ENCODE measurements at places on chromosomes 16 and 17.
A peak's percentile ranks its signal among the peaks of the same experiment; 100 is the strongest.

DNA sequence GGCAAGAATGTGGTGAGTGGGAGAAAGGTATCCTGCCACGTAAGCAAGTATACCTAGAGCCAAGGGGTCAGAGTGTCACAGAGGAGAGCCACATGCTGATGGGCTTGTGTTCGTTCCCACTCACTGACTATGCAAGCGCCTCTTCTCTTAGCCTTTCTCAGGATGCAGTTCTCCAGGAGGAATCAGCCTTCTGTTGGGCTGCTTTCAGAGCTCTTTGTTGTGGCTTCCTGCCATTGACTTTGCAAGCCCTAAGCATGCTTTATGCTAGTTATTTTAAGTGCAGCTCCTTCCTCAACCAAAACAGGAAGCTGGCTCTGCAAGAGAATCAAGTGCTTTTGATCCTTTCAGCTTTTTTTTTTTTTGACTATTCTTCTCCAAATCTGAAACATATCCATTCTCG is 66.6 kb downstream of the SIAH1 start:
- DNase-seq: peak; percentile 51

- DNase-seq: no peak
These were observed 290.6 kb downstream of the WWOX start for GRCh38 chr16:78390092-78390491.

GRCh38 chr16:50067290-50067853 is 1.6 kb downstream of the HEATR3 start:
- peak; percentile 57 for DNase-seq

GRCh38 chr16:86979984-86980553 is 337.1 kb downstream of the C16orf95 start:
- no peak for DNase-seq

GRCh38 chr17:50685334-50685665 is 22.4 kb downstream of the ANKRD40 start:
- no peak for DNase-seq

DNA sequence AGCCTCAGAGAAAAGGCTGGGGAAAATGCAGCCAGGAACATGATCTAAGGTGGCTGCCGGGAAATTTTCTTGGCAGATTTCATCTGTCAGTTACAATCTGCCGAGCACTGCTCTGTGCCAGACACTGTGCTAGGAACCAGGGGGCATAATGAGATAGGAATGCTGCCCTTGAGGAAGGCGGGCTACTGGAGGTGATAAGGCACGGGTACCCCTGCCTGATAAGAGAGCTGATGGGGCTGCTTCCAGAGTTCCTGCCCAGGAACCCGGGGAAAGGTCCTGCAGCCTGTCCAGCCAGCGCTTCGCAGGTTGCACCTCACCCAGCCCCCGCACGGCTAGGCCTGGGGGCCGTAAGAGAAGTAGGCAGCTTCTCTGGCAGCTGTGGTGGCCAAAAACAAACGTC is 3.1 kb downstream of the SCNN1G start:
- DNase-seq: no peak

GRCh38 chr17:35893751-35894150 is 13.6 kb upstream of the CCL5 start:
- no peak for DNase-seq

- DNase-seq: peak; percentile 33
These were observed 544 bp downstream of the CYB561 start for GRCh38 chr17:63445571-63445953.

DNA sequence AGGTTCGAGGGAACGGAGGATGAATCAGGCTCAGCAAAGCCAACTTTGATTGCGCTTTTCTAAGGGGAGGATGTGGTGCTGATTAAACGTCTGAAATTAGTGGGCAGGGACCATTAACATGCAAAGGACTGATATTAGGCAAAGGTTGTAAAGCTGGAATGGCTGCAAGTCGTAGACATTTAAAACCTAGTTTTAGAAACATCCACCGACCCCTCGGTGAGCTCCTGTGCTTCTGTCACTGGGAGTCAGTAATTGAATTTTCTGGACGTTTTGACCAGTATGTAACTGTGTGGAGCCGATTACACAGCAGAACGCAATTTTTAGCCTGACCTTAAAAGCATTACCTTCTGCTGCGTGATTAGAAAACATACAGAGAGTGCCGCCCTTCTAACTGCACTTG is 220.6 kb upstream of the HSBP1 start:
- DNase-seq: no peak

- no peak for DNase-seq
These were observed 8.9 kb upstream of the MYL4 start for GRCh38 chr17:47200325-47200664.

- DNase-seq: no peak
These were observed 13.7 kb downstream of the SLC5A10 start for GRCh38 chr17:18965530-18966236.
